Activated T-helper 1 cell treated with anti-CD3 and anti-CD28 coated beads, Interleukin-12 subunit alpha, Interleukin-12 subunit beta, Interleukin-2, Interleukin-4 antibody, amounts not matched to agents 30 ng/mL and 10 ng/mL and 1 ng/mL, durations not matched to agents 14 hours and 24 hours and 36 hours (primary cell): ENCODE measurements at places on chromosomes 5 and 9.
A peak's percentile ranks its signal among the peaks of the same experiment; 100 is the strongest.

DNA sequence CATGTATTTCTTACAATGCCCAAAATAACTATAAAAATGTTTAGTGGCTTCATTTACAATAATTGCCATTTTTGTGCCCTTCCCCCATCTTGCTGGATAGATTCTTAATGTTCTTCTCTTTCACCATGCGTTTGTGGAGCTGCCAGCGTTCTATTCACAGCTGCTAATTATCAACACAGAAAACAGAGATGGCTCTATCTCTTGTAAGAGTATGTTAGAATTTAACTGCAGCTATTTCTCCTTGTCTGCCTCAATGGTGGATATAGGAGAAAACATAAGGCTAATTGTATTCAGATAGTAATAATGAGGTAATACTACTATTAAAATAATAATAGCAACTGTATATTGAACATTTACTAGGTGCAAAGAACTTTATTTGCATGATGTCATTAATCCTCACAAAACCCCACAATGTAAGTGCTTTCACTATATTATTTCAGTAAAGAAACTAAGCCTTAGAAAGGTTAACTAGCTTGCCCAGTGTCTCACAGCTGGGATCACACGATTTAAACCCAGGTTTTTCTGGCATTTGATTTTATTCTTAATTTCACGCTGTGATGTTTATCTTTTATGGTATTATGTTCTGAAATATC, 50.1 kb downstream of the JAKMIP2 start:
- DNase-seq = no peak

GRCh38 chr9:128214571-128215490, 11.7 kb downstream of the DNM1 start:
- DNase-seq = no peak

DNA sequence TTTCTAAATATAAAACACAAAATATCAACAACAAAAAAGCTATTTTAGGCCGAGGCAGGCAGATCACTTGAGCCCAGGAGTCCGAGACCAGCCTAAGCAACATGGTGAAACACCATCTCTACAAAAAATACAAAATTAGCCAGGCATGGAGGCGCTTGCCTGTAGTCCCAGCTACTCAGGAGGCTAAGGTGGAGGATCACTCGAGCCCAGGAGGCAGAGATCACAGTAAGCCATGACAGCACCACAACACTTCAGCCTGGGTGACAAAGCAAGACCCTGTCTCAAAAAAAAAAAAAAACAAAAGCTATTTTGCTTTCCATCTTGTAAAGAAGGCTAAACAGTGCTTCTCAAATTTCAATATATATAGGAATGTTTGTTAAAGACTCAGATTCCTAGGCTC, 11.3 kb downstream of the C5orf15 start:
- no peak for DNase-seq

- no peak for DNase-seq
Observed at GRCh38 chr9:115553060-115553773, 435.3 kb upstream of the TNC start.

DNA sequence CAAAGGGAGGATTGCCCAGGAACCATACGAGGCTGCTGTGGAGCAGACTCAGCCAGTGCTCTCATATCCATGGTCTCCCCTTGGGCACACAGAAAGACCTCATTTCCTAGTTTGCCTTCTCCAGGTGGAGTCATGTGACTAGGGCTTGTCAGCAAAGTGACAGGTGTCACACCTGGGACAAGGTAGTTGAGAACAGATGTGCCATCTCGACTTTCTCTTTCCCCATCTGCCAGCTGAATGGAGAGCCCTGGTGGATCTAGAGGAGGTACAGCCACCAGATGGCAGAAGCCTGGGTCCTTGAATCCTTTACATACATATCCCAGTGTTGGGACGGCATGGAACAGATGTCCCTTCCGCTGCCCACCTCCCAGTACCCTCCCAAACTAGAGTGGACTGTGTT, 42.9 kb upstream of the ALDOB start:
- no peak for DNase-seq

GRCh38 chr5:78929833-78930232, 55.3 kb downstream of the ARSB start:
- DNase-seq = no peak

DNA sequence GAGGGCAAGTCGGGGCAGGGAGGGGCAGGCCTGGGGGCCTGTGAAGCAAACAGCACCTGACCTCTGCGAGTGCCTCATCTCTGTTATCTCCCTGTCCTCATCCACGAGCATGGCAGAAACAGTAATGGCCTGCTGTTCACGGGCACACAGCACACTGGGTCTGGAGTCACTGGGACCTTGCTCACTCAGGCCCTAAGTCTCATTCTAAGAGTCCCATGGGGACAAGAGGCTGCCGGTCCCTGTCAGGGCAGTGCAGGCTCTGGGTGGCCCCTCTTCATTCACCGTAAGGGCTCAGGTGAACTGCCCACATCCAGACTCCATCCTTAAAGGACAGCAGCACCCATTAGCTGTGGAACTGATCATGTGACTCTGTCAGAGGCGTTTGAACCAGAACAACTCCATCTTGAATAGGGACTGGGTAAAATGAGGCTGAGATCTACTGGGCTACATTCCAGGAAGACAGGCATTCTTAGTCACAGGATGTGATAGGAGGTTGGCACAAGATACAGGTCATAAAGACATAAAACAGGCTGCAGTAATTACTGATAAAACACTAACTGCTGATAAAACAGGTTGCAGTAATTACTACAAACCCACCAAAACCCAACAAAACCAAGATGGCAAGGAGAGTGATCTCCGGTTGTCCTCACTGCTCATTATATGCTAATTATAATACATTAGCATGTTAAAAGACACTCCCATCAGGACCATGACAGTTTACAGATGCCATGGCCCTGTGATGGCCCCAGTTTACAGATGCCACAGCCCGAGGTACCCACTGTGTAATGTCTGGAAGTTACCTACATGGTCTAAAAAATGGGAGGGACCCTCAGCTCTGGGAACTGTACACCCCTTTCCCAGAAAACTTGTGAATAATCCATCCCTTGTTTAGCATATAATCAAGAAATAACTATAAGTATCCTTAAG, 28.7 kb downstream of the BICD2 start:
- no peak for DNase-seq

DNA sequence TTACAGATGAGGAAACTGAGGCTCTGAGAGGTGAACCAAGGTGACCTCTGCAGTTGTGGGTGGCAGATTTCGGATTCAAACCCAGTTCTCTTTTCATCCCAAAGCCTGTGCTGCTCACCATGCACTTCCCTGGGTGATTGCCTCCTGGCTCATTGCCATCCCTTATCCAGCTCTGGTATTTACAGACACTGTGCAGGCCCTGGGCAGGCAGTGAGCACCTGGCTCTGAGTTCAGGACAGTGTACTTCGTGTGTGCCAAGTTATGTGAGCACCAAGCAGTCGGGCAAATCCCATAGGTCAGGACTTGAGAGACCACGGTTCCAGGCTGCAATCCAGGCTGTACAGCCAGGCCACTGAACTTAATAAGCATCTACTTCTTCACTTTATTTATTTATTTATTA, 1.4 kb downstream of the LRSAM1 start:
- no peak for DNase-seq

- no peak for DNase-seq
Observed at GRCh38 chr9:36874921-36875320, 159.1 kb downstream of the PAX5 start.

GRCh38 chr9:94839398-94839797, 112.9 kb downstream of the AOPEP start:
- no peak for DNase-seq

DNA sequence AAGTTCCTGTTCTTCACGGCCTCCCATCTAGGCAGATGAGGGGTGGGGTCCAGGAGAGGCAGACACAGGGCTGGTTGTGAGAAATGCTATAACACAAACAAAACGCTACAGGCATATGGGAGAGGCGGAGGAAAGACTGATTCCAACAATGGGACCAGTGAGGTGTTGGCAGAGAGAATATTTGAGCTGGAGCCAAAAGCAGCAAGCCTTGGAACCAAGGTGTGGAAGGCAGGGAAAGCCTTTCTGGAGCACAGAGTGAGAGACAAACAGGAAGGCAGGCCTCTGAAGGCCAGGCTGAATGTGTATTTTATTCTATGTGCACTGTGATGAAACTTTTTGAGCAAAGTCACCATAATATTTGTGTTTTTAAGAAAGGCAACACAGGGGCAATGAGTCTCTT, 2.9 kb downstream of the ATPSCKMT start:
- no peak for DNase-seq

DNA sequence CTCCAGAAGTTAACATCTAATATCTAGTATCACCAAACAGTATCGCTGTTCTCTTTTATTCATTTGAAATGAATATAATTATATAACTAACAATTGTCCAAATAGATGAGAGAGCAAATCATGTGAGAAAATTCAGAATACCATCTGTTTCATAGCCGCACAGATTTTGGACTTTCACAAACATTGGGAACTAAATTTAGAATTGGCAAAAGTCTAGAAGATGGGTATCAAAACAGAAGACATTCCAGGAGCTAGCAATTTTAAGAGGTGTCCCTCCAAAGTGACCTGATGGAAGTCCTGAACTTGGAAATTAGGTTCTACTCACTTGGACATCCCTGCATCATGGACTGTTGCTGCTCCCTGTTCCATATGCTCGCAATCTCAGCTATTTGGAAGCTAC, 57.0 kb upstream of the FSD1L start:
- no peak for DNase-seq

DNA sequence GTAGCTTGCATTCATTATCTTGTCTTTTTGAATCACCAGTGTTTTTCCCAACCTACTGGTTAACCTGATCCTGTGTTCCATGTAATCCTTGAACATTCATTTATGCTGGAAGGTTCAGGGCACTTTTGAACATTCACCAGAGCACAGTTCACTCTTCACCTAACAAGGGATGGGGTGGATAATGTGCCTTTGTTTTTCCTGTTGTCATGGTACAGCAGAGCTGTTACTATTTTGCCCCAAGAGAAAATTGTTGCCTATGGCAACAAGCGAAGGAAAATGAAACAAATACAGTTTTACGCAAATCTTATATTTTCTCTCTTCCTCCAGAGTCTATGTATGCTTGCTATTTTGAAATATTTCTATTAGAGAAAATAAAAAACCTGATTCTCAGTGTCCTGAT, 60.3 kb upstream of the RIOK2 start:
- DNase-seq = no peak

DNA sequence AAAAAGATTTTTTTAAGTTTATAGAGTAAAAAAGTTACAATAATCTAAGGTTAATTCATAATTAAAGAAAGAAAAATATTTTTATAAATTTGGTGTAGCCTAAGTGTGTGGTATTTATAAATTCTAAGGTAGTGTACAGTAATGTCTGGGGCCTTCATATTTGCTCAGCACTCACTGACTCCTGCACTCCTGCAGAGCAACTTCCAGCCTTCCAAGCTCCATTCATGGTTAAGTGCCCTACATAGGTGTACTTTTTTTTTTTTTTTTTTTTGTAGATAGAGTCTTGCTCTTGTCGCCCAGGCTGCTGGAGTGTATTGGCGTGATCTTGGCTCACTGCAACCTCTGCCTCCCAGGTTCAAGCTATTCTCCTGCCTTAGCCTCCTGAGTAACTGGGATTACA, 10.1 kb downstream of the ACOT12 start:
- DNase-seq = no peak

- no peak for DNase-seq
Observed at GRCh38 chr5:115484368-115484767, 60.2 kb downstream of the FEM1C start.

GRCh38 chr9:10661994-10662393, 49.2 kb upstream of the PTPRD start:
- DNase-seq = no peak

DNA sequence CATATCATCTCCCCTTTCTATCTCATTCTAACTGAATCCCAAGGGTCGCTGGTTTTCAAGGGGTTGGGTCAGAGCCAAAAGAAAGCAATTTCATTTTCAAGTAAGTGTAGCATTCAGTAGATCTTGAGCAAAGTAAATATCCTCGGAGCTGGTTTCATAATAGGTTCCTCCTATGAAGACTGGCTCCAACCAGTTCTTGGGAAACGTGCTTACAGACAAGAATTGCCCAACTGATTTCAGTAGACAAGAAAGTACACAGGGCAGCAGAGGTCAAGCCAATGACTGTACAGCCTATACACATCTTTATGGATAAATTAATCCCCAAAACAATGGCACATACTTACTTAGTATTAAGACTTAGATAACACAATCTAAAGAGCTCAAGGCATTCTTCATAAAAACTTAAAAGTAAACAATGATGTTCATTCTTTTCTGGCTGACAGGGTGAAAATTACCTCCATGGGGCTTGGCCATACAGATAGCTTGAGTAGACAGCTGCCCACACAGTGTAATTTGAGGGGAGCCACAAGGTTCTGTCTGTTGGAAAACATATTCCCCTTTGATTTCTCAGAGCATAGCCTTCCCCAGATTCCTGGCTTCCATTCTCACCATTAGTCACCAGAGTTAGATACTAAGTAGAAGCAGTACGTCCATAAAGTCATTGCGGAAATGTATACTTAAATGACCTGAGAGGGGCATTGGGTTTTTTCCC, 163.9 kb downstream of the ARRDC3 start:
- DNase-seq = no peak

DNA sequence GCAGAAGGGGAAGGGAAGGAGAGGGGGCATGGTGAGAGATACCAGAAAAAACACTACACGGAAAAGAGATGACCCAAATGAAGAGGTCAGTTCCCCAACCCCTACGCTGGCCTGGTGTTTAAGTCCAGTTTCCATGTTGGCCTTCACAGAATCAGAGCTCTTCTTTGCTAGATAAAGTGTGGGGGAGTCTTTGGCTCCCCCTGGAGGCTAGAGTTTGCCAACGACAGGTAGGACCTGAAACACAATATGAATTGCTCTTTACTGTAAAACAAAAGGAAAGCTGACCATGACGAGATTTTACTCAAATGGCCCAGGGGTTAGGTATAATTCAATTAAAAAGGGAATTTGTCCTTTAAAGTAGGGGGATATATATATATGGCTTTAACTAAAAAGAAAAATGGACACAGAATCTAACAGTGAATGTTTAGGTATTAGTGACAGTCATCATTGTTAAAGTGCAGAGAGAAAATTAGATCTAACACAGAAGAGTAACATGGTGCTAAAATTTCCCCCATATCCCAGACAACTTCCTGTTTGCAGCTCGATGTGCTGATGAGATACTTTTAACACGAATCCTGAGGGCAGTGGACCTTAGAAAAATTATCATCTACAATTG, 92.0 kb downstream of the SV2C start:
- peak; percentile 27 for DNase-seq

DNA sequence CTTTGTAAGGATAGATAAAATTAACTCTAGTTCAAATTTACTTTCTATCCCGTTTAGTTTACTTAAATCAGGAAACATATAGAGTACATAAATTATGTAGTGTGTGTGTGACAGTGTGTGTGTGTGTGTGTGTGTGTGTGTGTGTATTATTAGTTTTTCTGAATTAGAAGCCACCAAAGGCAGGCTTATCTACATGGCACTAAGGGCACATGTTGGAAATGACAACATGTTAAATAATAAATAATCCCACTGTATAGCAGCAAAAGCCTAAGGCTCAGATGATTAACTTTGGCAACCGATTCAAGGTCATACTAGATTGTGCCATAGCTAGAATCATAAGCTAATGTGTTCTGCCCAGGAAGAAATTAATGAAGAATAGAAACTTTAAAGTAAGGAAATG, 54.6 kb downstream of the MEGF9 start:
- no peak for DNase-seq

GRCh38 chr9:110825950-110826349, 157.4 kb downstream of the MUSK start:
- DNase-seq = no peak

GRCh38 chr5:153390569-153390968, 99.9 kb upstream of the GRIA1 start:
- no peak for DNase-seq

- no peak for DNase-seq
Observed at GRCh38 chr5:125140855-125141254, 394.4 kb upstream of the ZNF608 start.
